ENCODE measurements at places on chromosomes 3 and 15. TPM values are rescaled to one million over a fixed set of nuclear protein-coding genes. Genes with fewer than 3 reads are reported as not detected.

The SCG5 gene
- 46.3 TPM for total RNA-seq

GRCh38 chr15:84750583-84751092 lies 2.2 kb downstream of the ZNF592 start:
- no peak for DNase-seq

The HRG gene
- not detected for total RNA-seq

- DNase-seq: no peak
Measured at GRCh38 chr15:82679626-82680199, 30.0 kb downstream of the AP3B2 start.

The FAM107A gene
- total RNA-seq: not detected

The FBXW12 gene
- total RNA-seq: not detected

- no peak for DNase-seq
Measured at GRCh38 chr15:45795440-45796069, 160.7 kb downstream of the SQOR start.

DNA sequence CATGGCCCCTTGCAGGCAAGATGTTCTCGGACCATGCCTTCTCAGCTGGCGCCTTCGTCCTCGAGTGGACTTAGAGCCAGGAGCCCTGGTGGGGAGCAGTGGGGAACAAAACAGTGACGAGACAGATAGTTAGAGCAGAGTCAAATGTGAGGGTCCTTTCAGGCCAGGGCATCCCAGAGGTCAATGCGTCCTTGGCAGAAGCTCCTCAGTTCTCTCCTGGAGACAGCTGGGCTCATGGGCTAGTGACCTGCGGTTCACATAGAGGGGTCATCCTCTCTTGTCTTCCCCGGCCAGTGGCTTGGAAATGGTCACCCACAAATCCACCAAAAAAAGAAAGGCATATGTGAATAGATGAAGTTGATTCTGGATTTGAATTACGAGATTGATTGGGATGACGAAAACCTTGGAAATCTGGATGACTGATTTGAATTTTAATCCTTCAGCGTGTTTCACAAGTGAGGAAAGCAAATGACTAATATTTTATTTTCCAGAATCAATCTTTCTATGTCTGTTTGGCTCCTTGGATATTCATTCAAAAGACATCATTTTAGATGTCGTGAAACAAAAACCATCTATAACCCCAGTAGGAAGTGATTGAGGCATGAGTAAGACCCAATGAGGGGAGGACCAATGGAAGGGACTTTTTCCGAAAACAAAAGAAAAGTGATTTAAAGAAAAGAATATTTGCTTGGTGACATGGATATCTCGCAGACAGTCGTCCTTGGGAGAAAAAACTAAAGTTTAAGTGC lies 84.5 kb downstream of the ASB7 start:
- peak; percentile 68 for DNase-seq

DNA sequence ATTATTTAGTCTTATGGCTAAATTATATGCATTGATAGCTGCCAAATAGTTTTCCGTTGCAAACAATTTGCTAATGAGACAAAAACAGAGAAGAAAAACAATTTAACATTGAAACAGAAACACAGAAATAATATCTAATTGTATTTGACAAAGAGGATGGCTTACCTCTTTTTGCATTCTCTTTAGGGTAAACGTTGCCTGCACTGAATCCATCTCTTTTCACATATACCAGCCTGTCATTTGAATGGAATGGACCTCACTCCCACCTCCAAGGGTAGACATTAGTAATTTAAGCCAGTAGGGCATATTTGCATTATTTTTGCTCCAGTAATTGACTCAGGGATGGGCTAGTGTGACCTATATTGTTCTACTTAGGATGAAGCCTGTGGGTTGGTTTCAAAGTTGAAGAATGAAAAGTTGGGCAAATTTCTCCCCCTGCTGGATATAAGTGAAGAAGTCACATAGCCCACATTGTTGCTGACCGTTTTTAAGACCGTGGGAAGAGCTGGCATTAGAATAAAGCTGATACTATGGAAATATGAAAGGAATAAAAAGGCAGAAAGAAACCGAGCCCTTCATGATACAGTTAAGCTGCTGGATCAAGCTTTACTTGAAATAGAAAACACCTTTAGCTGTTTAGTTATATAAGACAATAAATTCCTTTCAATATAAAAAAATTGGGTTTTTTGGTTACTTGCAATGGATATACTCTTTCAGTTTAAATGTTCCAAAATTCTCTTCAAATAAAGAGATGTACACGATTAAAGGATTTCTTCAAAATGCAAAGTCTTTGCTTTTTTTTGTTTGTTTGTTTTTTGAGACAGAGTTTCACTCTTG lies 26.9 kb downstream of the PIERCE2 start:
- peak; percentile 41 for DNase-seq

The GOLGA6D gene
- not detected for total RNA-seq

- no peak for DNase-seq
Measured at GRCh38 chr15:52230073-52230472, 38.9 kb upstream of the GNB5 start.

GRCh38 chr3:174051191-174051590 lies 653.6 kb downstream of the NLGN1 start:
- DNase-seq: no peak

The CIB1 gene
- total RNA-seq: 61.2 TPM

The CDHR4 gene
- not detected for total RNA-seq

Data from foreskin keratinocyte (primary cell).